Liver (tissue), 10 donors: ENCODE measurements at places on chromosomes 12 and 14. TPM values are rescaled to one million over a fixed set of nuclear protein-coding genes. Genes with fewer than 3 reads are reported as not detected.

The LRP1-AS gene
- total RNA-seq: not detected

GRCh38 chr12:2560356-2560755 is 234.4 kb upstream of the FKBP4 start:
- DNase-seq: no peak

GRCh38 chr12:22494319-22494718 is 50.0 kb downstream of the C2CD5 start:
- DNase-seq: no peak

DNA sequence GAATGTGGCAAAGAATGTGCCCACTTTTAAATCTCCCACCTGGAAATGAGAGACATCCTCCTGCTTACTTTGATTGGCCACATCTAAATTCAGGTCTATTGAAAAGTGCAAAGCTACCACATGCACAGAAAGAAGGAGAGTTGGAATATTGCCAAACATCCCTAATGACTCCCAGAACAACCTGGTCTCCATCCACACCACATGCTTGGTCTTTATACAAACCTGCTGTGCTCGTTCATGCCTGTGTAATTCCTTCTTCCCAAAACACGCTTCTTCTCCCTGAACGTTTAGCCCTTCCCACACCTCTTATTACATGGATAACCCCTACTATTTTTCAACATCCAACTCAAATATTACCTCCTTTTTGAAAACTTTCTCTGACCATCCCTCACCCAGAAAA is 66.2 kb upstream of the BCL2L14 start:
- DNase-seq: no peak

DNA sequence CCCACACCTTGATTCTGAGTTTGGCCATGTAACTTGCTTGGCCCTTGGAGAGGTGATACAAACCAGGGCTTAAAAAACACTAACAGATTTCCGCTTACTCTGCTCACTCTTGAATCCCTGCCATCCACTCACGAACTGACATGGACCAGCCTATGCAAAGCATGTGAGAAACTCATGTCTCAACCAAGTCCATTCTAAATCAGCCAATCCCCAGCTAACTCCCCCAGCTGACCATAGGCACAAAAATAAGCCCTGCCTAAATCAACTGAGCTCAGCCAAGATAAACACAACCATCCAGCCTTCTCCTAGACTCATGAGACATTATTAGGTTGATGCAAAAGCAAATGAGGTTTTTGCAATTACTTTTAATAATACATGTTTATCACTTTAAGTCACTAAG is 353.9 kb upstream of the TBX3 start:
- DNase-seq: no peak

- no peak for DNase-seq
These were observed 451.7 kb downstream of the TMEM117 start for GRCh38 chr12:44287545-44287944.

- no peak for DNase-seq
These were observed 12.4 kb downstream of the IL22 start for GRCh38 chr12:68240975-68241374.
